DMS53 (cell line): ENCODE measurements at places on chromosomes 4 and X.

- no peak for DNase-seq
These were observed 74.4 kb downstream of the RTL5 start for GRCh38 chrX:72057331-72057730.

DNA sequence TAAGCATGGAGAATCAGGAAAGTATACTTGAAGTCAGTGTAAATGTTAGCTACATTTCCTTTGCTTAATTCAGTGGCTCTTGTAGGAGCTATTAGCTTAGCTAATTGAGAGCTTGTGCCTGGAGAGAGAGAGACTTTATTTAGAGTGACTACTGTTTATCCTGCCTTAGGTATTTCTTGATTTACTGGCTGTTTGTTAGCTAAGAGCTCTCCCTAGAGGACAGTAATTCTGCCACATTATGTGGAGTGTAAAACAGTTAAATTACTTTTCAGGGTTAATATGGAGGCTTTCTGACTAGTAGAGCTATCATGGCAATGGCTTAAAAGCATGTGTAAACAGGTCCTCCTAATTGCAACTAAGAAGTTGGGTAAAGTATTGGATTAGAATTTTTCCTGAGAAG lies 306.5 kb upstream of the TECRL start:
- no peak for DNase-seq

DNA sequence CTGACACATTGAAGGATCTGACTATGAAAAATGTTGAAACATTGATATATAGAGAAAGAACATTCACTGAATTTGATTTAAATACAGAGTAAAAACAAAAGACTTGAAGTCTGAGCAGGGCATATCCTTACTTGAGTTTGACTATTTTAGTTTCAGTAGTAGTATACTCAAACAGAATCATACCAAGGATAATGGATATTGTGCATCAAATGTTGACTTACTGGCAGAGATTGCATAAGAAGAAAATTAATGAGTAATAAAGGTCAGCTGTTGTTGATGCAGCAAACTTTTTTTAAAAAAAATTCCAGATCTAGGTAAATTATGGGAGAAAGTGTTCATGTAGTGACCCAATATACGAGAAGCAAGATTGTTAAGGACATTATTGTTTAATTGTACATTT lies 94.5 kb upstream of the APOOL start:
- DNase-seq = no peak

DNA sequence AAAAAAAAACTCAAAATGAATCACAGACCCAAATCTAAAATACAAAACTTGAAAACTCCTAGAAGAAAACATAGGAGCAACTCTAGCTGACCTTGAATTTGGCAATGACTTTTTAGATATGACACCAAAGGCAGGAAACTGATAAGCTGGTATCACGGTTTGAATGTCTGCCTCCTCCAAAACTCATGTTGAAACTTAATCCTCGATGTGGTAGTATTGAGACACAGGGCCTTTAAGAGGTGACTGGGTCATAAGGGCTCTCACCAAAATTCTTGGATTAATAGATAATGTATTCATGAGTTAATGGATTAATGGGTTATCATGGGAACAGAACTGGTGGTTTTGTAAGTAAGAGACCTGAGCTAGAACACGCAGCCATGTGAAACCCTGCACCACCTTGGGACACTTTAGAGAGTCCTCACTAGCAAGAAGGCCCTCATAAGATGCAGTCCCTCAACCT lies 40.5 kb downstream of the FRYL start:
- DNase-seq = no peak

GRCh38 chrX:1449823-1450149 lies 2.9 kb downstream of the ASMTL start:
- DNase-seq = no peak

GRCh38 chrX:43940816-43941474 lies 32.2 kb downstream of the NDP start:
- DNase-seq = peak; percentile 6

DNA sequence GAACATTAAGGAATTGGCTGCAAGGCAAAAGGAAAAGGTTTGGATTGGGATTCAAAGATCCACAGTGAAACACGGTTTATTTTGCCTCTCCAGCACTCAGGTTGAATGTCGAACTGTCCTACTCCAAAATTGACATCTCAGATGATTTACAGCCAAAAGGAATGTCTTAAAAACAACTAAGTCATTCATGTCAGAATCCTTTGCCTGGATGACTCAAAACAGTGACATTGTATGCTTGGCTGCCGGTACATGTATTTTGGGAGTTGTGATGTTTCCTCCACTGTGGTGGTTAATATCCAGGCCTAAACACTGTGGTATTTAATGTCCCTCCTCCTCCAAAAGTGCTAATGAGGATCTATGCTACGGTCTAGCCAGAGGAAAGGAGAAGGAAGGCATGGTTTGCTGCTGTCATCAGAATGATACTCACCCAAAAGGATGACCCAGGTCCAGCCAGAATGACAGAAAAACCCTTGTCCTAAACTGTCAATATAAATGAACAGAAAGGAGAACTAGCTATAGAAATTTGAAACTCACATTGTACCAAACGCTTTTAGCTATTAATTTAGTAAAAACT lies 20.9 kb downstream of the PGM2 start:
- no peak for DNase-seq

GRCh38 chr4:69782651-69783310 lies 22.4 kb upstream of the SULT1B1 start:
- no peak for DNase-seq

DNA sequence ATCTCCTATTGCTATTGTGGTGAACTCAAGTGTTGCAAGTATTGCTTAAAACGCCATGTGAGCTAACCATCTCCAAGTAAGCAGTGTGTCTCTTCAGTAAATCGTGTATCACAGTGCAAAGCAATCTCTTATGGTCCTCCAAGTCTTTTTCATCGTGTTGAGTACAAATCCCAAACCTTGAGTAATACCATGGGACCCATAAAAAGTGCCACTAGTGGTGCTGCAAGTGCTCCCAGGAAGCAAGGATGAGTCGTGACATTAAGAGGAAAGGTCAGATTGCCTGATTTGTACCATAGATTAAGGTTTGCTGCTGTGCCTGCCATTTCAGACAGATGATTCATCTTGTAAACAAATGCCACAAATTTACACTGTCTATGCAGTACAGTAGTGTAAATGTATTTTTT lies 66.9 kb upstream of the BMPR1B start:
- peak; percentile 61 for DNase-seq

DNA sequence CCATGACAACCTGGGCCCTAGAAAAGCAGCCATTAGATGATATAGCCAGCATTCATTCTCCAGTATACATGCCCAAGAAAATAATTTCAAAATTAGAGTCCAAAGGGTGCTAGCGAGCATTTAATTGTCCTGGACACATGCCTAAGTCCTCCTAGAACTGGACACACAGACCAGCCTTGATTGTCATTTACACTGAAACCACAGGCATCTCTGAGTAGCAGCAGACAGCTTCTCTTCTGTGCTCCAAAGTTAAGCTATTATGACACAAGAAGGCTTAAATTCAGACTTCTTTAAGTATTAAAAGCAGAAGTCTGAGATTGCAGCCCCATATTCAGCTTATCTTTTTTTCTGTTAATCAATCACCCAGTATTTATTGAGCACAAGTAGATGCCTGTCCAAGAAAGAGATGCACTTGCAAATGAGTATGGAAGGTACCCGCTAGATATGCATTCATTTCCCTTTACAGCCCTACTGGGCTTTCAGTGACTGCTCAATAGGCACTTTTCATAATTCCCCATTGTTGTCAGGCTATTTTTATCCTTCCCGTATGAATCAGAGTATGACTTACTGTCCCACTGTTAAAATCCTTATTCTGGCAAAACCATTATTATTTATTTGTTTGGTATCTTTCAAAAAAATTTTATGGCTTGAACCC lies 374.1 kb downstream of the FBXW7 start:
- DNase-seq = no peak

DNA sequence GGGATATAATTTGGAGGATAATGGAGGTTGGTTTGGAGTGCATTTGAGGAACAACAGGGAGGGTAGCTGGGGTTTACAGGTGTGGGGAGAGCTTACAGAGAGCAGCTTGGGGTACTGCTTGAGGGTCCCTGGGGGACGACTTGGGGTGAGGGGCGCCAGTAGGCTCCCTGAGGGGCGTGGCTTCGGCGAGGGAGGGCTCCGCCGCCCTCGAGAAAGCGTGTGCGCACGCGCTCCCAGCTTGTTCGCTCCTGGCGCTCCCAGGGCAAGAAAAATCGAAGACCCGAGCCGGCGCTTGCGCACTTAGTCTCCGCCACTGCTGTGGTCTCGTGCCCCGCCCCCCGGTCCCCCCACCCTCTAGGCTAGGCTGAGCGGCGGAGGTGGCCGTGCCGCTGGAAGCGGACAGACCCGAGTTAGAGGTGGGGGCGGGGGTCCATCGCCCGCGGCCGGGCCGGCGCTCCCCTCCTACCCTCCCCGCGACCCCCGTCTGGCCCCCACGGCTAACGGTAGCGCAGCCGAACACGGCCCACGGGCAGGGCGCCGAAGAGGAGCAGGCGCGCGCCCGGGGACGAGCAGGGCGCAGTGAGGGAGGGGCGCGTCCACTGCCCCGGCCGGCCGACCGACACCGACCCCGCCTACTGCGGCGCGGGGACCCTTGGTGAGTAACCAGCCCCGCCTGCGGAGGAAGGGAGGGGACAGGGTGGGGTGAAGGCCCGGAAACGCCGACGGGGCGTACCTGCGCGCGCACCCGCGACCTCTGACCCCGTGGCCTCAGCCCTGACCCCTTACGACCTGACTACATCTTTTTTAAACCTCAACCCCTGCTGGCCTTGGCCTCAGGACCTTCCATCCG lies 5.4 kb upstream of the CCDC120 start:
- DNase-seq = peak; percentile 79

- no peak for DNase-seq
These were observed 17.8 kb upstream of the IBSP start for GRCh38 chr4:87781569-87781968.

DNA sequence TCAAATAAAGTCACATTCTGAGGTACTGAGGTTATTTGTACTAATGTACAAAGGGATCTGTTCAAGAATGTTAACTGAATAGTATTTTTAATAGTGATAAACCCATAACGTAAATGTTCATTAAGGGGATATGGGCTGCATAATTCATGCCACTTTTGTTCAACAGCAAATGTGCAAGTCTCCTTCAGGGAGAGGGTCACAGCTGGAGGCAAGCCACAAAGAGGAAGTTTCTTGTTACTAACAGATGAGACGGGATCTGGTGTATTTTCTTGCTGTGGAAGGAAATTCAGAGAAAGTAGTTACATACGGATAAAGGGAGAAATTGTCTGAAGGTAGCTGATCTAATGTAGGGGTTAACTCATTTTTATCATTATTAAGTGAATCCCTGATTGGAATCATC lies 10.0 kb downstream of the ZFP42 start:
- DNase-seq = no peak

DNA sequence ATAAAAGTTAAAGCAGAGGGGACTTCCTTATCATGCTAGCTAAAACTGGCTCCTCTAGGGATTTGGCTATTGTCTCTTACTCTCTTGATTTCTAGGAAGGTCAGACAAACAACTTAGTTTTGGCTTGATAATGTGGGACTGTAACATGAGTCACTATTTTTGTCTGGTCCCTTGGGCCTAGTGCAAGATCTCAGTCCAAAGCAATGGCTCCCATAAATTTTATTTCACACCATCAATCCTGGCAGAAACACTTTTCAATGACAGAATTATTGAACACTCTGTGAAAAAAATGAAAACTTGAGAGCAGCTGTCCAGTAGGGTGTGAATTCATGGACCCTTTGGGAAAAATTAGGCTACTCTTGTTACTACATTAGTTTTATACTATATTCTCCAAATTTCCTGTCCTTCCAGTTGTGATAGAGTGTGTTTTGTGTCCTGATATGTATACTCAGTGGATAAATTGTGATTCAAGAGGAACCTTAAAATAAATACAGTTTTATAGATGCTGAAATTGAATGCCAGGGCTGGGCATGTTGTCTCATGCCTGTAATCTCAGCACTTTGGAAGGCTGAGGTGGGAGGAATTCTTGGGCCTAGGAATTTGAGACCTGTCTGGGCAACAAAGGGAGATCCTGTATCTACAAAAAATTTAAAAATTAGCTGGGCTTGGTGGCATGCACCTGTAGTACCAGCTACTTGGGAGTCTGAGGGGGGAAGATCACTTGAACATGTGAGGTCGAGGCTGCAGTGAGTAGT lies 10.8 kb upstream of the SNCA start:
- no peak for DNase-seq

DNA sequence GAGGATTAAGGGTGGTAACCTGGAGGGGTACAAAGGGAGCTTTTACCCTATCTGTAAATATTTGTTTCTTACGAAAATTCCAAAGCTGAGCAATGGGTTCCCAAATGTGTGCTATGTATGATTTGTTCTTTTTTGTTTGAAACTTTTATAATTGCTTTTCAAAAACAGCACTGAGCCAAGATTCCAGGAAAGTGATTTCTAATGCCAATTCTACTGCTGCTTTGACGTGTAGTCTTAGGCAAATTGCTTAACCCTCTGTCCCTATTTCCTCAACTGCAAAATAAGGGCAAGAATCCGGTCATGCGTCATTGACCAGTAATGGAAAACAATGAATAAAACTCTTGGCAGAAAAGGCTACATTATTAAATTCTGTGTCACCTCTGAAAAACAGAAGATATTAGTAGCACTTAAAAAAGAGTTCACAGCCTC lies 454.7 kb downstream of the IL15 start:
- DNase-seq = no peak

GRCh38 chr4:16585053-16585452 lies 313.4 kb downstream of the LDB2 start:
- DNase-seq = no peak

GRCh38 chrX:22541926-22542325 lies 269.2 kb downstream of the CBLL2 start:
- no peak for DNase-seq

GRCh38 chr4:107131295-107131694 lies 95.2 kb upstream of the DKK2 start:
- DNase-seq = no peak

DNA sequence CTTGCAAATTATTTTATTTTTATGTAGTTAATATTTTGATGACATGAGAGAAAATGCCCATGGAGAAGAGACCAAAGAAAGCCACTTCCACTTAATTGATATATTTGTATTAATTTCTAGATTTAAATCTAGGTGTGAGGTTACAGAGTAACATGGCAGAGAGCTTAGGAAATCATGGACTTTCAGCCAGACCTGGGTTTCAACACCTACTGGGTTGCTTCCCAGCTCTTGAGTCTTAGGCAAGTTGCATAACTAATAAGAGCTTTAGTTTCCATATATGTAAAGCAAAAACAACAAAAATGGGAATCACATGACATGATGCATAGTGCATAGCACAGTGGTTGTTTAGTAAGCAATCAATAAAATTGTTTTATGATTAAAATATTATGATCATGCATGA lies 413.3 kb downstream of the CCSER1 start:
- DNase-seq = no peak

DNA sequence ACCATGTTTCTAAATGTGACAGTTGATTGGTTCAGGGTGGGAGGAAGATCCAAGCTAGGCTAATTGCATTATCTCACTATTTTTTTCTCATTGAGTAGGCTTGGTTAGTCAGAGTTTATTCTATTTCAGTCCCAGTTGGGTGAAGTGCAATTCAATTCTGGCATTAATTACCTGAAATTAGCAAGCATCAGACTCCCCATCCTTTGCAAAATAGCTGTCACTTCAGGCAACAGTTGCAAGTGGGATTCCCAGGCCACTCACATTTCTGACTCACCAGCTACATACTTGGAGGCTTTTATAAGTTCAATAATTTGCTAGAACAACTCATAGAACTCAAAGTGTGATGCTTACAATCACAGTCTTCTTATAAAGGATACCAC lies 155.8 kb upstream of the HAND2 start:
- DNase-seq = no peak
